ENCODE measurements at places on chromosomes 5 and 9.

DNA sequence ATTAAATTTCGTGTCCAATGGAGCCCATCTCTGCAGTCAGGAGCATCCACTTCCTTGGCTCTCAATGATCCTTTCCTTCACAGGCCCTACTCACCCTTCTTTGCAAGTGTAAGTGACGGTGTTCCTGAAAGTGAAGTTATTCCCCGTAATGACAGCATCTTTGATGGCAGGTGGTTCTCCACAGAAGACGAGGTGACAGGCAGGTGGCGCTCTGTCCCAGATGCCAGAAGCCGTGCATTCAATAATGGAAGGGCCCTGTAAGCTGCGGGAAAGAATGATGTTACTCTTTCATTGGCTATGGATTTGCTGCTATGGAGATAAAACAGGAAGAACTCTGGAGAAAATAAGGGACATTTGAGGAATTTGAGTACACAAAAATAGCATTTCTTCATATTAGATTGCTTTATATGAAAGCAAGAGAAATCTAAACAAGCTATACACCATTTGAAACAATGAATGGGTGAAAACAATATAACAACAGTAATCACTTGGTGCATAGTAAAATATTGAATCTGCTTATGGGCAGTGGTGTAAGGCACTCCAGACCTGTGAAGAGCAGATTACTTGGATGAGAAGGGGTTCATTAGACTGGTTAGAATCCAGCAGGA, 89.9 kb upstream of the TXNDC8 start:
- DNase-seq: peak; percentile 61

GRCh38 chr5:74575741-74576538, 64.6 kb downstream of the ENC1 start:
- peak; percentile 43 for DNase-seq

DNA sequence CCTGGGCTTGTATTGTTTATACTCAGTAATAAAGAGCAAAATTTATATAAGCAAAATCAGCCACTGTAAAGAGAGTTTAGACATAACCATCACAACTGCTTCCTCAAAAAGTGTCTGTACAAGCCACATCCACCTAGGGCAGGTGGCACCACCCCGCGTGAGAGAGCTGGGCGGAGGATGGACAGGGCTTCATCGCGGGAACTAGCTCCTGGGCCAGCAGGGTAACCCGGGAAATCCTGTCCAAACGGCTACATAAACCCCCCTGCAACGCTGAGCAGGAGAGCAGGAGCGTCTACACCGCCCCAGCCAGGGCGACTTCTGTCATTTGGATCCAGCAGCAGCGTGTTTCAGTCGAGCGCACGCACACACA, 1.3 kb downstream of the SLC6A3 start:
- DNase-seq: no peak

DNA sequence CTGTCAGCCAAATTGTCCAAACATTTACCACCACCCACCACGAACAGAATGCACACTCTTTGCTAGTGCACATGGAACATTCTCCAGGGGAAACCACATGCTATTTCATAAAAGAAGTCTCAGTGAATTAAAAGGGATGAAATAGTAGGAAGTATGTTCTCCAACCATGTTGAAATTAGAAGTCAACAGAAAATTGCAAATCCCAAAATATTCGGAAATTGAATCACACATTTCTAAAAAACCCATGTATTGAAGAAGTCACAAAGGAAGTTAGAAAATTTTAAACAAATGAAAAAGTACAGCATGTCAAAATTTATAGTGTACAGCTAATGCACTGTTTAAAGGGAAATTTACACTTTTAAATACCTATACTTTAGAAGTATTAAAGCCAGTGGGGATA, 50.8 kb downstream of the TGFBR1 start:
- no peak for DNase-seq

DNA sequence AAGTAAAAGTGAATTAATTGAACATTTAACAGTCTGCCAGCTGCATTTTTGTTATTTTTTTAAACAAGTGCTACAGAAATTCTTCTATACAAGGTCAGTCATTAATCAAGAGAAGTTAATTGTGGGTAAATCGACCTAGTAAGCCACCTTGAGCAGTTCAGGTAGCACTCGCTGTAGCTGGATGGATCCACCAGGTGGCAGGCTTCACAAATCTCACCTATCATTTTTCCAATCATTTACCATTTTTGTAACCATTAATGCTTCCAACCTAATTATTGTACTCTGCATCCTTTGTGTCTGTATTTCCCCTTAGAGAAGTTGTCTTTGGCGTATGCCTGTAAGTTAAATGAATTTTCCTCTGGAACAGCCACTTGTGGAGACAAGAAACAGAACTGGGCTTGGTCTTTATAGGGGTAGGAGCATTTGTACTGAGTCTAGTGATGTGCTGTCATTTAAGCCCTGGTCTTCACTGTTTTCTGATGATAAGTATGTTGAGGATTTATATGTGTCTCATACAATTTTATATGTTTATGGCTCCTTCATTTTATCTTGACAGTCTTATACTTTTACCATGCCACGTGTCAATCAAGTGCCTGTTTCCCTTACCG, 39.5 kb downstream of the CD180 start:
- peak; percentile 28 for DNase-seq
